ENCODE measurements at places on chromosomes 4 and X. TPM values are rescaled to one million over a fixed set of nuclear protein-coding genes. Genes with fewer than 3 reads are reported as not detected.

DNA sequence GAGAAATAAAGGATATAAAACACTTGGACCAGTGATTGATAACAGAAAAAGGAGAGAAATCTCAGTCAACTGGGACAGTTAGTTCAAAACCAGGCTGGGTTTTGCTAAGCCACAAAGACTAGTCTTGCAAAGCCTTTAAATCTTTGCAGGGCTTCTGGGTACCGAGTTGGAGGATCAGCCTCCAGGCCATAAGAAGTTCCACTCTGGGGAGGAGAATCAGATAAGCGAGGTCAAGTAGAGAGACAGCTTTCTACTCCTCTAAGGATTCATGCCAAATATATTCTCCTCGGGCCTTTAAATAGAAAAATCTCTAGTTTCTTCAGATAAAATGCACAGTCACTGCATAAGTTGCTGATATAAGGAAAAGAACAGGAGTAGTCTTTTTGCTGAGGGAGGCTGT lies 92.7 kb downstream of the MFAP3L start:
- H3K27me3 ChIP-seq, result no peaks in the 10 kb centered on the region
- H3K4me3 ChIP-seq, result no peak overlapping the region
- H3K27ac ChIP-seq, result no peak overlapping the region
- no peaks in the 10 kb centered on the region for H3K4me1 ChIP-seq
- DNase-seq, result no peak

DNA sequence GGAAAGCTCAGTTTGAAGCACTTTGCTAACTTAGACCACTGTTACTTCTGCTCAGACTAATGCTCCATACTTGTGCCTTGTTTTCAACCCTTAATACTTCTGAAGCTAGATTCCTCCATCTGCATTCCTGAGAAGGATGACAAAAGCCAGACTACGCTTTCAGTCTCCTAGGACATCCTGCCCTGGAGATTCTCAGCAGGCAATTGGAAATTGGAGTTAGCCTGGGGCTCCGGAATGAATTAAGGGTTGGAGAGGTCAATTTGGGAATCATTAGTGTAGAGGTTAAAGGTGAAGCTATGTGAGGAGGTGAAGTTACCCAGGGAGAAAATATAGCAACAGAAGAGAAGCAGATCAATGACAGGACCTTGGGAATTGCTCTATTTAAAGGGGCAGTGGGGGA lies 215.9 kb upstream of the MBNL3 start:
- H3K36me3 ChIP-seq, result no peaks in the 10 kb centered on the region
- no peak overlapping the region for H3K27ac ChIP-seq
- H3K27me3 ChIP-seq, result no peaks in the 10 kb centered on the region
- no peak for DNase-seq

- no peak overlapping the region for H3K4me3 ChIP-seq
- no peaks in the 10 kb centered on the region for H3K27me3 ChIP-seq
- peaks cover 19% of the 10 kb centered on the region for H3K4me1 ChIP-seq
Observed at GRCh38 chr4:6277935-6278800, 8.5 kb downstream of the WFS1 start.

GRCh38 chr4:29619168-29619567 lies 1101.0 kb upstream of the PCDH7 start:
- no peaks in the 10 kb centered on the region for H3K4me1 ChIP-seq
- H3K27ac ChIP-seq, result no peak overlapping the region
- no peaks in the 10 kb centered on the region for H3K27me3 ChIP-seq
- no peaks in the 10 kb centered on the region for H3K36me3 ChIP-seq

DNA sequence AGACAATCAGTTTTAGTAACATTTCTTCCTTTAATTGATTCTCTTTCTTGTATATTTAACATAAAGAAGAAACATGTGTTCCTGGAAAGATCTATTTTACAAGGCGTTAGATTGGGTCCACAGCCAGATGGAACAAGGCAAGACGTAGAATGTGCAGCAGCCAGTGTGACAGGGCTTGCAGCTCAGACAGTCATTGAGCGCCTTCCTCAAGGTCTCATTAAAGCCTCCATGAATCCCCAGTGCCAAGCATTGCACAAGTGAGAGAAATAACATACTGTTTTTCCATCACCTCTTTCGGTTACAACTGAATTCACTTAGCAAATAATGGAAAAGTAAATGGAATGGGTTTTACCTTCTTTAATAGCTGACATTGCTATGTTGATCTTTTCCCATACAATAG lies 292.5 kb downstream of the USP46 start:
- H3K27ac ChIP-seq, result no peak overlapping the region
- no peaks in the 10 kb centered on the region for H3K4me1 ChIP-seq
- peaks cover 3% of the 10 kb centered on the region for H3K27me3 ChIP-seq

- no peaks in the 10 kb centered on the region for H3K27me3 ChIP-seq
- no peaks in the 10 kb centered on the region for H3K36me3 ChIP-seq
- DNase-seq, result no peak
- no peak overlapping the region for H3K4me3 ChIP-seq
Observed at GRCh38 chr4:152436384-152436783, 99.5 kb downstream of the FBXW7 start.

DNA sequence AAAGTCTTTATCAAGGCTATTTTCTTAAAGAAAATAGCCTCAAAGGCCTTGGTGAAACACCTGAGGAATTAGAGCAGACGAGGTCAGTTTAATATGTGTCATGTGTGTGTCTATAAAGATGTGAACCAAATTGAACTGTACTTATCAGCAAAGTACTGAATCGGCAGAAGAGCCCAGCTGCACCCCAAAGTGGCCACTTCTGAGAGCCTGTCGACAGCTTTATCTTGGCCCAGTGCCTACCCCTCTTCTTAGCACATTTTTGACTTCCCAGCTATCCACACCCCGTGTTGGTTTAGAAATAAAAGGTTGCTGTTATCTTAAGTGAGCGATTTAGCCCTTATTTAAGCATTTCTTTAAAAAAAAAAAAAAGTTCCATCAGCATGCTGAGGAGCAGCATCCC lies 329.7 kb downstream of the FBXW7 start:
- H3K4me3 ChIP-seq, result no peak overlapping the region
- H3K4me1 ChIP-seq, result no peaks in the 10 kb centered on the region
- DNase-seq, result no peak
- H3K36me3 ChIP-seq, result no peaks in the 10 kb centered on the region
- no peaks in the 10 kb centered on the region for H3K27me3 ChIP-seq
- H3K27ac ChIP-seq, result no peak overlapping the region

DNA sequence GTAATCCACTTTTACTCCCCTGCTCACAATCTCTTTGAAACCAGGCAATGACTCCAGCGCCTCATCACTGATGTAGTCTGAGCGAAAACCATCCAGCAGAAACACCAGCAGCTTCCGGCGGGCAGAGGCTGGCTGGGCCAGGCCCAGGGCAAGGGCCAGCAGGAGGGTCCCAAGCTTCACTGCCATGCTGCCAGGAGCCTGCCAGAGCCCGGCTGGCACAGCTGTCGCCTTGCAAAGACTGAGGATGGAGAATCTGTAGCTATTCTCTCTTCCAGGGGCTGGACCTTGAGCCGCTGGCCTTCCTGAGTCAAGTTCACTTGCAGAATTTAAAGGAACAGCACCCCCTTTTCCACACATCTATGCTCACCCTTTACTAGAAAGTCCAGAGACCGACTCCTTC lies at the start of gene ENPP6:
Gene ENPP6, minus strand, starts transcription at position 240 of the 400 bp plus-strand sequence. Its CDS starts 54 bp downstream, at position 186.
- H3K36me3 ChIP-seq, result no peaks in the 10 kb centered on the region
- no peak for DNase-seq
- no peak within 1 kb of the TSS for H3K27ac ChIP-seq

The ZNF185 gene
- total RNA-seq, result 9.8 TPM

DNA sequence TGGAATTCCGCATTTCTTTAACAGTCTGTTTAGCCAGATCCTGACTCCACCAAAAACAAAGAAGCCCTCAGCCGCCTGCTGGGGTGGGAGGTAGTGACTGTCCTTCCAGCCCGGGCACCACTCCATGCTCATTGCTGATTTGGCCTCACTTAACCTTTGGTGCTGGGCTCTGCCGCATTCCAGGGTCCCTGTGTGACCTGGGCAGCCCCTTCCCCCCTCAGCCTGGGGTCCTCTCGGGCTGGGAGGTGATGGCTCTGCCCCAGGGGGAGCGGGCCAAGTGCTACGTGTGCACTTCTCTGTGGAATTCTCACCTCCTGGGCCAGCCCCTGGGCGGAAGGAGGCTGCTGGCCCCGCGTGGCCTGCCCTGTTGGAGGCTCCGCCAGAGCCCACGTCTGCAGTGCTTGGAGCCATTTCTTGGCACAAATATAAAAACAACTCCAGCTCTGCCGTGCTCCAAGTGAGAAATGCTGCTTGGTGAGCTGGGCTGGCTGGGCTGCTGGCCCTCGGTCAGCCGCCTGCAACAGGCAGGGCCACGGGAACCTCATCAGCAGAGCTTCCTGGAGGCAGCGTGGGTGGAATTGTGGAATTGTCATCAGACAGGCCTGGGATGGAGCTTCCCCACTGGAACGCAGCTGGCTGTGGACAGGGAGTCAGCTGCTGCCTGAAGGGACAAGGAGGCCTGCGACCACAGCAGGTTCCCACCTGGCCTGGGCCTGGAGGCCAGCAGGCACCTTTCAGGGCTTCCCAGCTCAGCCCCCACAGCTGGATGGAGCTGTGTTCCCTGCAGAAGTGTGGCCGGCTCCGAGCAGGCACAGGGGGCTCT lies 66.0 kb downstream of the TRMT44 start:
- H3K4me1 ChIP-seq, result peaks cover 8% of the 10 kb centered on the region
- no peak overlapping the region for H3K4me3 ChIP-seq
- H3K27me3 ChIP-seq, result no peaks in the 10 kb centered on the region
- no peak overlapping the region for H3K27ac ChIP-seq
- DNase-seq, result no peak
- H3K36me3 ChIP-seq, result no peaks in the 10 kb centered on the region

- H3K36me3 ChIP-seq, result no peaks in the 10 kb centered on the region
- DNase-seq, result no peak
- no peak overlapping the region for H3K27ac ChIP-seq
- no peaks in the 10 kb centered on the region for H3K4me1 ChIP-seq
- H3K4me3 ChIP-seq, result no peak overlapping the region
- H3K27me3 ChIP-seq, result 0 out of 2 replicates have a peak, but pooled peaks cover 10% of the 10 kb centered on the region
Observed at GRCh38 chr4:95091272-95091671, 333.5 kb downstream of the BMPR1B start.

- H3K36me3 ChIP-seq, result no peaks in the 10 kb centered on the region
- H3K4me3 ChIP-seq, result no peak overlapping the region
- no peak for DNase-seq
- no peaks in the 10 kb centered on the region for H3K4me1 ChIP-seq
- no peak overlapping the region for H3K27ac ChIP-seq
Observed at GRCh38 chrX:108224727-108225621, 133.4 kb downstream of the ATG4A start.

GRCh38 chr4:80138551-80139538 lies 58.5 kb upstream of the PRDM8 start:
- no peaks in the 10 kb centered on the region for H3K36me3 ChIP-seq
- H3K4me1 ChIP-seq, result peaks cover 12% of the 10 kb centered on the region
- no peak for DNase-seq
- no peak overlapping the region for H3K4me3 ChIP-seq

The MXRA5 gene
- total RNA-seq, result 0.22 TPM

The CFAP299 gene
- total RNA-seq, result 2.3 TPM

- no peaks in the 10 kb centered on the region for H3K27me3 ChIP-seq
- peaks cover 20% of the 10 kb centered on the region for H3K4me1 ChIP-seq
- no peaks in the 10 kb centered on the region for H3K36me3 ChIP-seq
- no peak overlapping the region for H3K4me3 ChIP-seq
- peak overlapping the region; percentile 81 for H3K27ac ChIP-seq
- DNase-seq, result peak; percentile 90
Observed at GRCh38 chr4:164807611-164808010, 53.7 kb downstream of the SMIM31 start.

- H3K4me3 ChIP-seq, result no peak overlapping the region
- no peak overlapping the region for H3K27ac ChIP-seq
- H3K27me3 ChIP-seq, result no peaks in the 10 kb centered on the region
- DNase-seq, result no peak
Observed at GRCh38 chrX:100743009-100743607, 11.2 kb upstream of the SYTL4 start.

DNA sequence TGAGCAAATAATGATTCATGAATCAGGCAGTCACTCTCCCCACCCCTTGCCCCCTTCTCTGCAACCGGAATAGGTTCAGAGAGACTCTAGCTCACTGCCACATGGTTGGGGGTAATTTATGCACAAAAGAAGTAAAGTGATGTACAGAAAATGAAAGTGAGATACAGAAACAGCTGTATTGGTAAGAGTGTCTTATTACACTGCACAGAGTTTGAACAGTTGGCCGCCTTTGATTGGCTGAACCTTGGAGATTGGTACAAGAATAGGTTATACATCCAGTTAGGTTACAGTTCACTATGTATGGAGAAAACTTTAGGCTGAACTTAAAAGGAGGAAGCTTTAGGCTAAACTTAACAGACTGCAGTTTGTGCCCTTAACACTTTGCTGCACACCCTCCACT lies 34.6 kb upstream of the DIAPH2 start:
- no peaks in the 10 kb centered on the region for H3K4me1 ChIP-seq
- H3K36me3 ChIP-seq, result no peaks in the 10 kb centered on the region
- no peak overlapping the region for H3K27ac ChIP-seq

DNA sequence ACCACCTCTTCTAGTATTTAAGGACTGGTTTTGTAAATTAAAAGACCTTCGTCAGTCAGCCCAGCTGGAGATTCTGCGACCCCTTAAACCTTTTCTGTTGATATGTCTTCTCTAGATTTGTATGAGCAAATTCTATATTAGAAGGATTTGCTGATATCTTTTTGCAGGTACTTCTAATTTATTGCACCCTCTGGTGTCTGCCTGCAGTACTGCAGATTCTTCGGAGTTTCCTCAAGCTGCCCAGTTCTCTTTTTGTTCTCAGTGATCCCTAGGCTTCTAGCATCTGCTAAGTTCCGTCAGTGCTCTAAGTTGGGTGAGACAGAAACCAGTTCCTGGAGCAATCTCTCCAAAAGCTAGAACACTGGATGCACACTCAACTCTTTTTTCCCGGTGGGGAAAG lies 545.2 kb downstream of the C4orf33 start:
- no peaks in the 10 kb centered on the region for H3K36me3 ChIP-seq
- H3K27ac ChIP-seq, result no peak overlapping the region
- H3K4me1 ChIP-seq, result no peaks in the 10 kb centered on the region
- peak; percentile 30 for DNase-seq
- H3K27me3 ChIP-seq, result no peaks in the 10 kb centered on the region

The MED28 gene
- total RNA-seq, result 4.9 TPM

- no peaks in the 10 kb centered on the region for H3K27me3 ChIP-seq
- no peak overlapping the region for H3K27ac ChIP-seq
- DNase-seq, result no peak
- no peaks in the 10 kb centered on the region for H3K36me3 ChIP-seq
- no peaks in the 10 kb centered on the region for H3K4me1 ChIP-seq
- no peak overlapping the region for H3K4me3 ChIP-seq
Observed at GRCh38 chr4:117900832-117901231, 133.5 kb upstream of the NDST3 start.

DNA sequence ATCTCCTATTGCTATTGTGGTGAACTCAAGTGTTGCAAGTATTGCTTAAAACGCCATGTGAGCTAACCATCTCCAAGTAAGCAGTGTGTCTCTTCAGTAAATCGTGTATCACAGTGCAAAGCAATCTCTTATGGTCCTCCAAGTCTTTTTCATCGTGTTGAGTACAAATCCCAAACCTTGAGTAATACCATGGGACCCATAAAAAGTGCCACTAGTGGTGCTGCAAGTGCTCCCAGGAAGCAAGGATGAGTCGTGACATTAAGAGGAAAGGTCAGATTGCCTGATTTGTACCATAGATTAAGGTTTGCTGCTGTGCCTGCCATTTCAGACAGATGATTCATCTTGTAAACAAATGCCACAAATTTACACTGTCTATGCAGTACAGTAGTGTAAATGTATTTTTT lies 66.9 kb upstream of the BMPR1B start:
- no peak overlapping the region for H3K27ac ChIP-seq
- 0 out of 2 replicates have a peak, but pooled peaks cover 3% of the 10 kb centered on the region for H3K4me1 ChIP-seq
- no peaks in the 10 kb centered on the region for H3K27me3 ChIP-seq

- H3K36me3 ChIP-seq, result no peaks in the 10 kb centered on the region
- no peak overlapping the region for H3K4me3 ChIP-seq
- no peaks in the 10 kb centered on the region for H3K27me3 ChIP-seq
- no peak for DNase-seq
- H3K27ac ChIP-seq, result no peak overlapping the region
- H3K4me1 ChIP-seq, result no peaks in the 10 kb centered on the region
Observed at GRCh38 chrX:24672701-24673190, 21.0 kb upstream of the POLA1 start.

All from SJSA1 (cell line).